ENCODE measurements at places on chromosomes 11 and 22.
A peak's percentile ranks its signal among the peaks of the same experiment; 100 is the strongest.

DNA sequence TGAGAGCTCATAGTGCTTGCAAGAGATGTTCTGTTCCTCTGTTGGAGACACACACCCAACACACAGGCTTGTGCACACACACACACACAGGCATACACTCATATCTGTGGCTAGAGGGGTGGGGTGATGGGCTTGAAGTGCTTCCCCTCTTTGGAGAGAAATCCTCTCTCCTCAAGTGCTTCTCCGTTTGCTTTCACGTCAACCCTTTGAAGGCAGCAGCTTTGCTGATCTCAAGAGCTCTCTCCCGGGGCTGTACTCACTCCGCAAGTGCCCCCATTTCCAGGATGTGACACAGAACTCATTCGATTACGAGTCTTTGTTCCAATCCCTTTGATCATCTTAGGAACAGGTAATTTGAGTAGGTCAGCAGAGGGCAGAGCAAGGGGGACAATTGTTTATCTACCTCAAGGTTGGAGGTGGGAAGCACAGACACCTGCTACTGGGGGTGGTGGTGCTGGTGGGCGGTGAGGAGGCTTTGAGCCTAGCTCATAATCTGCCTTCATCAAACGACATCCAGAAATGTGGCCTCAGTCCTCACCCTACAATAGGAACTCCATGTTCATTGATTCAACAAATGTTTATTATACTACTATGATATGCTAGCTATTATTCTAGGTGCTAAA lies 529.8 kb upstream of the CADM1 start:
- DNase-seq: no peak

DNA sequence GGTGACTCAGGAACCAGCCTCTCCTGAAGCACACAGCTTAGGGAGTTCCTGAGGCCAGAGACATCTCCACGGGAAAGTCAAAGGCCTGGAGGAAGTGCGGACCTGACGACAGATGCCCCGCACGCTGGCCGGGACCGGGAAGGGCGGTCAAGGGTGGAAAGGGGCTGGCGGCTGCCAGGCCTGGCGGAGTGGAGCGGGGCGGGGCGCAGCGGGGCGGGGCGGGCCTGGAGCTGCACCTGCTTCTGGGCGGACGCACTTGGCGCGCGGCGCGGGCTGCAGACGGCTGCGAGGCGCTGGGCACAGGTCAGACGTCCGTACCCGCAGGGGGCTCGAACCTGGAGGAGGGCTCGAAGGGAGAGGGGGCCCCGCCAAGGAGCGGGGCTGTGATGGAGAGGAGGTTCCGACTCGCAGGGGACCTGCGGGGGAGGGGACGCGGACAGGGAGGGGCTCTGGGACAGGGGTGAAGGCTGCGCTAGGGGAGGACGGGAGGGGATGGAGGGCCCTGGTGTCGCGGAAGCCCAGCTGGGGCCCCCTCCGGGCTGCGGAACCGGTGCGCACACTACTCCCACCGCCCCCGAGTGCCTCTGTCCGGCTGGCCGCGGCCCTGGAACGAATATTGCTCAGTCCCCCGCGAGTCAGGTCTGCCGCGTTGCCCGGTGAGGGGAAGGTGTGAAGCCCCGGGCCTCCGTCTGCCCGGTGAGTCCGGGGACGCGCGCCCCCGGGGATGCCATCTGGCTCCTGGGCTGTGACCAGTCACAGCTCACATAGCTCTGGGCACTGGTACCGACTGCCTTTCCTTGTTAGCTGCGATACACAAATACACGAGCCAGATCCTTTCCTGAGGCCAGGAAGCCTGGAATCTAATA lies at the start of gene TMEM45B:
Gene TMEM45B (plus strand): TSS at position 253 of the 866 bp plus-strand sequence. CDS start 36,635 bp downstream, outside the sequence.
- DNase-seq: peak; percentile 14

DNA sequence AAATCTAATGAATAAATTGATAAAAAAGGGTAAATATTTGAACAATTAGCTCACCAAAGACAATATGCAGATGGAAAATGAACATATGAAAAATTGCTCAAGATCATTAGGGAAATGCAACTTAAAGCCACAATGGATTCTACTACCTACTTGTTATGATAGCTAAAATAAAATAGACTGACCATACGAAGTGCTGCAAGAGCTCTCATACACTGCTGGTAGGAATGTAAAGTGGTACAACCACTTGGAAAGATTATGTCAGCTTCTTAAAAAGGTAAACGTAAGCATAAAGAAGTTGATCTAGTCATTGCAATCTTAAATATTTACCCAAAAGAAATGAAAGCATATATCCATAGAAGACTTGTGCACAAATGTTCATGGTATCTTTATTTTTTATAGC lies 504.2 kb upstream of the ARHGAP42 start:
- no peak for DNase-seq

- peak; percentile 86 for DNase-seq
Observed at GRCh38 chr11:76799066-76799804, 16.1 kb downstream of the TSKU start.

DNA sequence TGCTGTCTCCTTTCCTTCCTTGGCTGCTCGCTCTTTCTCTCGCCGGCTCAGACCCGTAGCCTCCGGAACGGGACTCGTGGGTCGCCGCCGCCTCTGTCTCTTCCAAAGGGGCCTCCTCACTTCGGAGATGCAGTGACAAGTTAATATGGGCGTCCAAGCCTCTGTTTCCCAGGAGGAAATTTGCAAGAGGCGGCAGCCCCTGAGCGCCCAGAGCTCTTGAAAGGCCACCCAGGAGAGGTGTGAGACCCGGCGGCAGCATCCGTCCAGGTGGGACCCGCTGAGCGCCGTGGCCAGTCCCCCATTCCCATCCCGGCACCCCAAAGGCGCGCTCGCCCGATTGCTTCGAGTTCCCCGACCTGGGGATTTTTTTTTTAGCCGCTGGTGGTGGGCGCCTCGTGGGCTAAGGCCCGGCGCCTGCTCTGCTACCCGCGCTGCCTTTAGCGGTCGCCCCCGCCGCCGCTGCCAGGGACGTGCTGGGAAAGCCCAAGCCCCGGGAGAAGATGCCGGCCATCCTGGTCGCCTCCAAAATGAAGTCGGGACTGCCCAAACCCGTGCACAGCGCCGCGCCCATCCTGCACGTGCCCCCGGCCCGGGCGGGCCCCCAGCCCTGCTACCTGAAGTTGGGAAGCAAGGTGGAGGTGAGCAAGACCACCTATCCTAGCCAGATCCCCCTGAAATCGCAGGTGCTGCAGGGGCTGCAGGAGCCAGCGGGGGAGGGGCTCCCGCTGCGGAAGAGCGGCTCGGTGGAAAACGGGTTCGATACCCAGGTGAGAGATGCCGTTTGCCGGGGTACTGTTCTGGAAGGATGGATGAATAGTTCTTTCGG lies 772 bp downstream of the NAV2 start:
- DNase-seq: peak; percentile 21

DNA sequence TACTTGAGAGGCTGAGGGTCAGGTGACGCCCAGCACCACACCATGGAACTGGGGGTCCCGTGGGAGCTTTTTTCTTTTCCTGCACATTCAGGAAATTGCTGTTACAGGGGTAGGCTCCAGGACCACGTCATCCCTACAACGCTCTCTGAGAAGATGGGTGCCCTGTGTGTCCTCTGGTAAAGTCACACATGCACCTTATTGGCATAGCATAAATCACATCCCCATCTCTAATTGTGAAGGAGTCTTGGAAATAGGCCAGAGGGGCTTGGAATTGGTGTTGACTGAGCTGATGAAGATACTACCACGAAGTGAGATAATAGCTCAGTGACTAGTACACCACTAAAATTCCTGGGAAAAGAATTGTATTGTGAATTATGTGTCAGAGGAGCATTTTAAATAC lies 57.6 kb downstream of the TNRC6B start:
- DNase-seq: peak; percentile 56

DNA sequence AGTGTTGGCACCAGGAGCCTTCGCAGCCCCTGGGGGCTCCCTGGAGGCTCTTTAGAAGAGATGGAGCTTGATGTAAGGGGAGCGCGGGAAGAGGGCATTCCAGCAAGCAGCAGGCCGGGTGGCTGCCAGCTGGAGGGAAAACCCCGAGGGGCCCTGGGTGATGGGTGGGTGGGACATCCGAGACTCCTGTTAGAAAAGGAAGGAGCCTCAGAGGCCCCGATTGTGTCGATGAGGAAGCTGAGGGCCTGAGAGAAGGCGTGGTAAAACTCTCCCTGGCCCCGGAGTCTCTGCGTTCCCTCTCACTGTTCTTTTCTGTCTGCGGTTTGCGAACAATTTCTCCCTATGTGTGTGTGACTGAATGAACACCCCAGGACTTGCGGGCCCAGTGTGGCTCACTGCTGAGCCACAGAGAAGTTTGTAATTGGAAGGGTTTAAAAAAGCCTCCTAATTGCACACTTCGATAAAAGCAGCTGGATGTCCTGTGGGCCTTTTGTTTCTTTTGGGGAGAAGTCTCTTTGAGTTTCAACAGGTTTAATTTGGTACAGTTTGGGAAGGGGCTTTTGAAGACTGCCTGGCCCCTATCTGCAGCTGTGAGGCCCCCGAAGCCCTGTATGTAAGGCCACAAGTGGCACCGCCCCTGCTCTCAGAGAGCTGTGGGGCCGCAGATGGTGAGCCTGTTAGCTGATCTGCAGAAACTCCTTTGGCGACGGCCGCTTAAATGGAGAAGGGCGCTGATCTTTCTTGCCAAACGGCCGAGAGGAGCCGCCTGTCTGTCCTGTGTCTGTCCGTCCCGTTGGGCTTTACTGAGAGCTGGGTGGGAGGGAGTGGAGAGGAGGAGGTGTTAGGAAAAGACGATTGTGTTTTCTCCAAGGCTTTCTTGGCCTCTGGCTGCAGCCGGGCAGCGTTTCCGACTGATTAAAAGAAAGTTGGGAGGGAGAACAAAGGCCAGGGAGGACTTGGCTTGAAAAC lies 2.0 kb downstream of the FBLN1 start:
- peak; percentile 60 for DNase-seq

- DNase-seq: no peak
Observed at GRCh38 chr11:120217941-120218694, 7.3 kb downstream of the OAF start.

GRCh38 chr11:86486261-86487030 lies 111.8 kb downstream of the CCDC81 start:
- DNase-seq: peak; percentile 35

- DNase-seq: no peak
Observed at GRCh38 chr11:115674176-115674936, 170.1 kb upstream of the CADM1 start.

DNA sequence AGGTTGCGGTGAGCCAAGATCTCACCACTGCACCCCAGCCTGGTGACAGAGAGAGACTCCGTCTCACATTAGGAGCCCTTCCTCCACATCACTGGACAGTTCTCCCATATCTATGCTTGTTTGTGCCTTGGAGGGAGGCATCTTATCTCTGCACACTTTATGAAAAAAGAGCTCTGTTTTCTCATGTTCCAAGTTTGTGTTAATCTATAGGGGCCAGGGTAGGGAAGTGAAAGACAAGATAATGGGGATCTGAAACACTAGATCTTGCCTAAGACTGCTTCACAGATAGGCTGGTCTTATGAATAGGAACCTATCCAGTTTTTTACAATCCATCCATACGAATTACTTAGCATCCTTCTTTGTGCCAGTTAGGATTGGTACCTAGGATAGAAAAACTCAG lies 17.1 kb downstream of the OR6Q1 start:
- DNase-seq: no peak

GRCh38 chr11:132457445-132457844 lies 1074.9 kb downstream of the OPCML start:
- no peak for DNase-seq

GRCh38 chr22:23289851-23290724 lies 109.8 kb downstream of the BCR start:
- DNase-seq: peak; percentile 48

DNA sequence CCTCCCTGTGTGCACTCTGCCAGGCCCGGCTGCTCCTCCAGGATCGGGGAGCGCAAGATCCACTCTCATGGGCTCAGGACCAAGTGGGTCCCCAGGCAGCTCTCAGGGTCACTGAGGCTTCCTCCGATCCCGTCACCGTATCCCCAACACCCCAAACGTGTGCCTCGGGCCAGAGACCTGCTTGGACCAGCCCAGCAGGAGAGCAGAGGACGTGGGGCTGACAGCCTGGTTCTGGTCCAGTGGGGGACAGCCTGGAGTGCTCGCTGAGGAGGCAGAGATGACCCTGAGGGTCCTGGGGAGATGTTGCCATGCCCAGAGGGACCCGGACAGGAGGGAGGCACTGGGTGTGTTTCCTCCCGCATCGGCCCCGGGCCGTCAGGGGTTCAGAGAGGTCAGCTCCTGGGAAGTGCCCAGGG lies 1402.6 kb downstream of the BRD1 start:
- no peak for DNase-seq

DNA sequence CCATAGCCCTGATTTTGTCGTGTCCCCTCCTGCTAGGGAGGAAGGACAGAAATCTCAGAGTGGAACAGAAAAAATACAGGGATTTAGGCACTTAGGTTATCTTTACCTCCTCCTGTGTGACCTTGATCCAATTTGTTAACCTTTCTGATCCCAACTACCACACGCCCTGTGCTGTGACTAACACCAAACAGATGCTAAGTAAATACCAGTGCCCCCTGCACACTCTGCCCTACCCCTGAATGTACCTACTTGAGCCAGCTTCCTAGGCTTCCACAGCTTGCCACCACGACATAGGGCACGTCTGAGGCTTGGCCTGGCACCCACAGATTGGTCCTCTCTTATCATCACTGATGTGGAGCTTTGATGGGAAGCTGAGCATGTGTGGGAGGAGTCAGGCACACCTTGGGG lies 9.2 kb downstream of the MYO18B start:
- no peak for DNase-seq

DNA sequence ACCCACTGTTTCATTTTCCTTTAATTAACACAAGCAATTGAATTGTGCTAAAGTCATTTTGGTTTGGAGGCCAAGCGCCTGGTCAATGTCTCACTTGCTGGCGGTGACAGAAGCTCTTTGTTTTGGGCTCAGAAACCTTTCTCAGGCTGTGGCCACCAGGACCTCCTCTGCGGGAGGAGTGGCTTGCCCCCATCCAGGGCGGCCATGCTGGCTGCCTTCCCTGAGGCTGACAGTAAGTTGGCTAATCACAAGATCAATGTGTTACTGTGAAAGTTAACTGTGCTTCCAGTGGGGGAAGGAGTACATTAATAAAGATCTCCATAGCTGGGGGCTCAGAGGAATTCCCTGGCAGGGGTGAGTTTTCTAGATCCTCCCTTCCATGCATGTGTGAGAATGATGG lies 1074.5 kb downstream of the NTM start:
- no peak for DNase-seq

- peak; percentile 69 for DNase-seq
Observed at GRCh38 chr11:63837027-63837688, 1.8 kb upstream of the MARK2 start.

GRCh38 chr22:50276143-50276542 lies 6.0 kb upstream of the MAPK11 start:
- peak; percentile 48 for DNase-seq

GRCh38 chr11:26348776-26349175 lies 16.8 kb downstream of the ANO3 start:
- no peak for DNase-seq
